ENCODE measurements at places on chromosomes 7 and 10. TPM values are rescaled to one million over a fixed set of nuclear protein-coding genes. Genes with fewer than 3 reads are reported as not detected.
A peak's percentile ranks its signal among the peaks of the same experiment; 100 is the strongest.

DOCK4 gene
- 7.2 TPM for total RNA-seq

VGF gene
- total RNA-seq: 1.0 TPM

UCN3 gene
- total RNA-seq: not detected

ACTL6B gene
- total RNA-seq: not detected

ATOH7 gene
- total RNA-seq: not detected

SDK1 gene
- 1.8 TPM for total RNA-seq

RAB19 gene
- not detected for total RNA-seq

DOCK1 gene
- total RNA-seq: 29.8 TPM

WNT2 gene
- total RNA-seq: not detected

CALML3 gene
- total RNA-seq: not detected

ATP6V0E2 gene
- total RNA-seq: 89.3 TPM

SFTPD gene
- not detected for total RNA-seq

MYL10 gene
- not detected for total RNA-seq

DNA sequence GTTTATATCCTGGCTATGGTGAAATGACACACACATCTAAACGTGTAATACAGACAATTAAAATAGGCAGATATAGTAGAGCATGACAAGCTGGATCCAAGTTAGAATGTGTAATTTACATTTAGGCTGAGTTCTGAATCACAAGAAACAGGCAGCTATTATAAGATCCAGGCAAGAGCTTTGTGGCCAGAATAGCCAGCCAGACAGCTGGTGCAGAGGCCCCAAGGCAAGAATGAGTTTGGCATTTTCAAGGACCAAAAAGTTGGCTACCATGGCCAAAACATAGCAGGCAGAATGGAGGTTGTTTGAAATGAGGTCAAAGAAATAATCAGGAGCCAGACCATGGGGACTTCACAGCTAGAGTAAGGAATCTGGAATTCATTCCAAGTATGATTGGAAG, 281.7 kb downstream of the MTERF1 start:
- DNase-seq: no peak

DNA sequence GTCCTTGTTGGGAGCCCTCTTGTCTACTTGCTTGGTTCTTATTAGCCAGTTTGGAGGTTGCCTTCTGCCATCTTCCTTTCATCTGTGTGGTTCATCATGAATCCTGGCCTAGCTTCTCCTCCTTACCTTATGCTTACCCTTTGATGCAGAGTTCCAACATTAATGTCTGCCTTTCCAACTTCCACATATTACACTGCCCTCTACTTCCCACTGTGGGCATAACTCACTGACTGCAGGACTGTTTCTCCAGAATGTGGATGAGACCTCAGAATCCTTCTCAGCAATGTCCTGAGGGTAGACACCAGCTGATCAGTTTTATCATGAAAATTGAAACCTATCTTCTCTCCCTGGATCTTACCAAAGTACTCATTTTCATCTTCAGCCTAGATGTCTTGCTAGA, 491.0 kb downstream of the LRMDA start:
- no peak for DNase-seq

DNA sequence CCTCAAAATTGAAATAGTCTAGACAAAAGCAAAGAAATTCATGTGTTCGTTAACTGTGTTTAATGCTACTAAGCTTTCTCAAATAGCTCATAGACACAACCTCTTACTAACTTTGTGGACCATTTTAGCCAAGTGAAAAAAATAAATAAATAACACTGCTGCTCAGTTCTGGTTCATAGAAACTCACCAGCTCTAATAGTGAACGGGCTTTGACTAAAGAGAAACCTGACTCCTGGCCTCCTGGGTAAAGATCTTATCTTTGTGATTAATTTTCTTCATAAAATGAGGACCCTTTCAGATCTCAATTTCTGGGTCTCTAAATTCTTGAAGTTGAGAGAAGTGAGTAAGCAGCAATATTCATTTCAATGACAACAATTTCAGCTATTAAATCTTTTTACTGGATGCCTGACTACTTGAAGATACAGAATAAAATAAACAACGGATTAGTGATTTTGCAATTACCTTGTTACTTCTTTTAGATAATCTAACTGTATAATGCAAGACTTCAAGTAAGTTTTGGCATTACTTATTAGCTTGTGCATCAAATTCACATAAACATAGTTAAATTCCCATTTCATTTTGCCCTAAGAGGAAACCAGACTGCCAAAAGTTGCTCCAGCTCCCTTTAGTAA, 3.1 kb downstream of the CADPS2 start:
- no peak for DNase-seq

- DNase-seq: peak; percentile 87
Measured at GRCh38 chr10:5873515-5873995, 16.1 kb downstream of the ANKRD16 start.

GRCh38 chr7:97555857-97556421, 175.9 kb upstream of the TAC1 start:
- peak; percentile 35 for DNase-seq

- peak; percentile 91 for DNase-seq
Measured at GRCh38 chr7:22572937-22573336, 72.9 kb upstream of the STEAP1B start.

GRCh38 chr7:2962865-2963264, 80.8 kb downstream of the CARD11 start:
- DNase-seq: no peak

DNA sequence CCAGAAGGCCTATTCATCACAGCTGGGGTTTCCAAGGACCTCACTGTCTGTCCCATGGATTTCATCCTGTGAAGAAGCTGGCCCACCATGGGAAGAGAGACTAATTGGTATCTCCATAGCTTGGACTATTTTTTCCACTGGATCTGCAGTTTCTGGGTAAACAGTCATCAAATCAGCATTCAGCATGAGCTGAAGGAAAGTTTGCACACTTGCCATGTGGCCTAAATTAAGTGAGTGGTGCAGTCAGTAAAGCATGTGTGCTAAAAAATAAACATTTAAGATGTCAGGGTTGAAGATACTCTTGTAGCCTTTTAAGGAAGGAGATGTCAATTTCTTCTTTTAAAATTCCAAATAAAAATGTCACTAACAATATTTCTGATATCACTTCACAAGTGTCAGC, 381.1 kb upstream of the ZMIZ1 start:
- DNase-seq: no peak

DNA sequence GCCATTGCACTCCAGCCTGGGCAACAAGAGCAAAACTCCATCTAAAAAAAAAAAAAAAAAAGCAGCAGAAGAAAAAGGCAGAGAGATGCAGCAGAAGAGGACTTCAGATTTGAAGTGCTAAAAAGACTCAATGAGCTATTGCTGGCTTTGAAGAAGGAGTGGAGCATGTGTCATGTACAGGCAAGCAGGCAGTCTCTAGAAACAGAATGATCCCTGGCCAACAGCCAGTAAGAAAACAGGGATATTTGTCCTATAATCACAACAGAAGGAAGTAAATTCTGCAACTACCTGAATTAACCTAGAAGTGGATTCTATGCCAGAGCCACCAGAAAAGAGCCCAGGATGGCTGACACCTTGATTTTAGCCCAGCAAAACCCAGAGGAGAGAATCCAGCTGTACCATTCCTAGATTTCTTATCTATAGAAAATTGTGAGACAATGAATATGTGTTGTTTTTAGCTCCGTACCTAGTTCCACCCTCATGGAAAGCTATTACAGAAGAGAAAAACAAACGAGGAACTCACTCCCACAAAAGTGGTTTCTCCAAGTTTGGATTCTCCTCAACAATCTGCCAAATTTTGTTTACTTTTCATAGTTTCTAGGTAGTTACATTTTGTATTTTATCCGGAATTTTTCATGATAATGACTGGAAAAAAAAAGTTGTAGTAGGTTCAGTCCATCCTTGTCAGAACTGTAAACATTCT, 198.2 kb upstream of the GNAI1 start:
- no peak for DNase-seq

DNA sequence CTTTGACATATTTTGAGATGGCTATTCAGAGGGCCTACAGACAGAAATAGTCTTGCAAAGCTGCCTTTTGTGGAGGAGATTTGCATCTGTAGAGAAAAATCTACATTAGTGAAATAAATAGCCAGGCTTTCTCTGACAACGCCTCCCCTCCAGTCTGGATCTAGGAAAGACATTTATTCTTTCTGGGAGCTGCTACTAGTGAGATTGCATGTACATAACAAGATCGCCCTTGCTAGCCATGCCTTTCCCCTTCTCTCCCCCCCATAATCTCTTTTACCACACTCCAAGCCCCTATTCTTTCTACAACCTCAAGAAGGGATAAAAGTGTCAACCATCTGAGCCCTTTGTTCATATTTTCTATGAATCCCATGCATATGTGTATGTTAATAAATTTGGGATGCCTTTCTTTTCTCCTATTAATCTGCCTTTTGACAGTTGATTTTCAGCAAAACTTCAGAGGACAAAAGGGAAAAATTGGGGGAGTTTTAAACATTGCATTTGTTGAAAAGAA, 194.2 kb downstream of the SNX13 start:
- DNase-seq: no peak

- DNase-seq: no peak
Measured at GRCh38 chr10:69880301-69881081, 78.8 kb downstream of the COL13A1 start.

GRCh38 chr7:52635021-52635420, 400.4 kb upstream of the POM121L12 start:
- DNase-seq: no peak

DNA sequence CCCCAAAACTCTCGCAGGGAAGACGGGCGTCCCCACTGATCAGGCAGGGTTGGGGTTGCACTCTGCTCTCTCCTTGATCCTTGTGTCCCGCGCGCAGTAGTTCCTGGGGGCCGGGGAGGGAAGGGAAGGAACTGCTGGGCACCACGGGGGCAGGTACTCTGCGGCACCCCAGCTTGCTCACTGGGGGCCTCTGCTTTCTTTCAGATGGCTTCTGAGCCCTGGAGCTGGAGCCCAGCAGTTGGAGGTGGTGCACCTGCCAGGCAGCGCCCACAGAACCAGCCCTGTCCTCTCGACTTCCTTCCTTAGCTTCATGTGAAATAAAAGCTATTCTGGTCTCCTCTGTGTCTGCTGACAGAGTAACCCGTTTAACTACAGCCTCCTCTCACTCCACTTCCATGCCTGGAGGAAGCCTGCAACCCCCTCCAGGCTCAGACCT, 12.2 kb downstream of the PLAC9 start:
- no peak for DNase-seq

DNA sequence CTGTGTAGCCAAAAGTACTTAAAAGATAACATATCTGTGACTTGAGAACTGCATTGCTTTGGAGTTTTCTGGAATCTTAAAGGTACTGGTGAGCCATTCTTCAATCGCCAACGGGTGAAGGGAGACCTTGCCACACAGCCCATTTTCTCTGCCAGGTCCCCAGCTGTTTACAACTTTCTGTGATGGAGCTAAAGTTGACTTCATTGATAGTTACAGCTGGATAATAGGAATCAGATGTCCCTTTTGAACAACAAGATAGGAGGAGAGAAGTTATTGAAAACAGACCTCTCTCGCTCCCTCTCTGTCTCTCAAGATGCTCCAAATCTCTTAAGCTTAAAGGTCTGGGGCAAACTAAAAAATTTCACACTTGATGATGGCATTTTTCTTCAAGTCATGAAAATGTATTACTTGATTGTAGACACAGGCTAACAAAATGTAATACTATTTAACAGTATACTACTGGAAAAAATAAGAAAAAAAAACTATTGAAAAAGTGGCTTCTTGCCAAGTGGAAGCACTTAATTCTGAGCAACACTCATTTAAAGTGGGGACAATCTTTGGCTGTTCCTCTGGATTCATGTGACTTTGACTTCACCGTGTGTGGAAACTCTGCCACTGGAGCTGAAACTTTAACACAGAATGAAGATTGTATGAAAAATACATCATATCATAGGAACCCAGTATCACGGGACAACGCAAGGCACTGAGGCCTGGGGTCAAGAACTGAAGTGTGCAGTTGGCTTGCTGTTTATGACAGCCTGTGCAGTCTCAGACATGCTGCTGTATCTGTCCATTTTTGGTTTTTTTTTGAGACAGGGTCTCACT, 78.4 kb upstream of the AFAP1L2 start:
- DNase-seq: no peak

DNA sequence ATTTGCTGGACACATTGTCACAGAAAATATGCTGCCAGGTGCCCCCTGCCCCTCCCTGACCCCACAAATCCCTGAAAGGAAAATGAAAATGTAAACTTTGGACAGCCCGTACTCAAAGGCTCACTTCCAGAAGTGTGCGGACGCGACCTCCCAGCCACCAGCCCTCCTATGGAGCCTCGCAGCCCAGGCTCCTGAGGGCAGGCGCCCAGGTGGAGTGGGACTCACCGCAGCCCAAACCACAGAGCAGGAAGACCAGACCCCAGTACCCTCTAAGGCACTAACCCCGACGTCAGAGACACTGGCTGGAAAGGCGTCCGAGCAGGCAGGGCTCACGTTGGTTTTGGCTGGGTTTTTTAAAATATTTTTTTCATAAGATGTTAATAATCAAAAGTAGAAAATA, 57.3 kb downstream of the CSGALNACT2 start:
- DNase-seq: no peak

DNA sequence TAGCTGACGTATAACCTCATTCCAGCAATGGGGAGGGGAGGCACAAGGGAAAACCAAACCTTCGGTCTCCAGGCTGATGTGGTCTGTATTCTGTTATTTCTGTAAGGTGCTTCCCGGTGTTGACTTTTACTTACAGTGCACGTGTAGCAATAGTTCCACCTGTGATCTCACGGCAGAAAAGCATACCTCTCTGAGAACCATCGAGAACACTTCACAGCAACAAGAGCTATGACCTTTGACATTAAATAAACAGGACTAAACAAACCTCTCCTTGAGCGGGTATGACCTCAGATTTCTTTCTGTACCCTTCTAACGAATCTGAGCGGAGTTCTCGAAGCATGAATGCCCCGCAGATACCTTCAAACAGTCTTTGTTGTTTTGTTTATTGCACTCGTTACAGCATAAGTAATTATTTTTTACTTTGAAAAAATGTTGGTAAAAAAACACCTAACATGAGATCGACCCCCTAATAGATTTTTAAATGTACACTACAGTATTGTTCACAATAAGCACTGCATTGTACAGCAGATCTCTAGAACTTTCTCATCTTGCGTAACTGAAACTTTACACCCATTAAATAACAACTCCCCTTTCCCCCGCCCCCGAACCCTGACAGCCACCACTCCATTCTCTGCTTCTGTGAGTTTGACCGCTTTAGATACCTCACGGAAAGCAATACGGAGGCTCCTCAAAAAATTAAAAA, 282.3 kb downstream of the GATA3 start:
- no peak for DNase-seq

- DNase-seq: no peak
Measured at GRCh38 chr10:44990302-44990655, 10.4 kb upstream of the ZNF22 start.
